ENCODE measurements at places on chromosomes 4 and X. TPM values are rescaled to one million over a fixed set of nuclear protein-coding genes. Genes with fewer than 3 reads are reported as not detected.

GPR119 gene
- not detected for total RNA-seq

CDS1 gene
- 0.68 TPM for total RNA-seq

CENPE gene
- total RNA-seq: 0.51 TPM

VCX3A gene
- not detected for total RNA-seq

MAGEA6 gene
- total RNA-seq: not detected

TSPAN6 gene
- total RNA-seq: 5.0 TPM

MTNR1A gene
- not detected for total RNA-seq

SRPK3 gene
- 43.3 TPM for total RNA-seq

SEPSECS gene
- 5.4 TPM for total RNA-seq

FANCB gene
- 0.54 TPM for total RNA-seq

CRMP1 gene
- 1.5 TPM for total RNA-seq
